Stimulated activated CD4-positive, alpha-beta T cell treated with anti-CD3 and anti-CD28 coated beads, Interleukin-12 subunit alpha, Interleukin-12 subunit beta, amount 100 ng/mL, for 24 hours (primary cell): ENCODE measurements at places on chromosomes 7 and 10.

DNA sequence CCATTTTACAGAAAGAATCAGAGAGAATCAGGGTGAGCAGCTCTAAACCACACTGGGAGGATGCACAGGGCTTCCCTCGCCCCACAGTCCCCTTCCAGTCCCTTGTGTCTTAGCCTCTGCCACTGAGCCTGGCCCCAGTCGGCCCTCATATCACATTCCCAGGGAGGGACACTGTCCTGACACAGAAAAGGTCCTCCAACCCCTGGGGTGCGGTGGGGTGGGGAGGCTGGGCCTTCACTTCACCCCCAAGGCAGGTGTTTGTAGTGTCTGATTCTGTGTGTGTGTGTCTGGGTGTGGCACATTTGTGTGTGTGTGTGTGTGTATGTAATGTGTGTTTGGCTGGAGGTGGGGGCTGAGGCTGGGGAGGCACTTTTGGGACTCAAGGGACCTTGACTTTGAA, 1.8 kb upstream of the KCP start:
- DNase-seq, result no peak

DNA sequence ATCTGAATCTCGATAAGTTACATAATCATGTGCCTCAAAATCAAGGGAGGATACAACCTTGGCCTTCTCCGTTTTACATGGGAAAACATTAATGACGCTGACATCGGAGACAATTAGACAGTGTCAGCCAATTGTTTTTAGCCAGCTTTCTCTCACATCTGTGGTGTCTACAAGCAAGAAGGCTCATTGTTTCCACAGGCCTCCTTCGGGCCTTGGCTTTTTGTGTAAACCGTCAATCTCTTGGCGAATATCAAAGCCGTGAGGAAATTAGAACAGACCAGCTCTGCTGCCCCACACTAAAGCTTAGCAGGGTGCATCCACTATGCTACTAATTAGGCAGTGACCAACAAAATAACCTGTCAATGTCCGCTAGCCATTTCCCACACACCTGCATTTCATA, 43.2 kb downstream of the VAX1 start:
- no peak for DNase-seq

DNA sequence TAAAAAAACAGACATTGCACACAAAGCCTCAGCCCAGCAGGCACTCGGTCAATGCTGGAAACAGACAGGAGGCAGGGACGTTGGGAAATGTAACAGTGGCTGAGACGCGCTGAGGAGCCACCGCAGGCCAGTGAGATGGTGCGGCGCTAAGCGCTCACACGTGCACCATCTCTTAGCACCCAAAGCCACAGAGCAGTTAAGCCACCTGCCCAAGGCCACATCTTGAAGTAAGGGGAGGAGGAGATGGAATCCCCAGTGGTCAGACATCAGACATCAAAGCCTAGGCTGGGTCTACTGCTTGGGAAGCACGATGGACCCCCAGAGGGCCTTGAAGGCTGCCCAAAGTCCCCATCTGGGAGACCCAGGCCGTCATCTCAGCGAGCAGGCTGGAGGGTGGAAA, 15.6 kb downstream of the LAT2 start:
- no peak for DNase-seq

- DNase-seq, result no peak
These were observed 14.2 kb downstream of the INPP5F start for GRCh38 chr10:119740096-119740495.

- no peak for DNase-seq
These were observed 62.1 kb downstream of the MET start for GRCh38 chr7:116733924-116734580.

GRCh38 chr10:43226441-43226840, 40.4 kb downstream of the RASGEF1A start:
- DNase-seq, result no peak

- no peak for DNase-seq
These were observed 33.0 kb downstream of the AKAP9 start for GRCh38 chr7:91973639-91974038.

- no peak for DNase-seq
These were observed 29.2 kb upstream of the KCNMA1 start for GRCh38 chr10:77666821-77667220.

- no peak for DNase-seq
These were observed 46.9 kb upstream of the SFMBT2 start for GRCh38 chr10:7457478-7458316.

GRCh38 chr10:57785068-57785467, 482.6 kb downstream of the IPMK start:
- no peak for DNase-seq

GRCh38 chr10:60176925-60177324, 212.8 kb downstream of the ANK3 start:
- no peak for DNase-seq

GRCh38 chr10:14692344-14693076, 82.2 kb downstream of the FAM107B start:
- DNase-seq, result no peak

DNA sequence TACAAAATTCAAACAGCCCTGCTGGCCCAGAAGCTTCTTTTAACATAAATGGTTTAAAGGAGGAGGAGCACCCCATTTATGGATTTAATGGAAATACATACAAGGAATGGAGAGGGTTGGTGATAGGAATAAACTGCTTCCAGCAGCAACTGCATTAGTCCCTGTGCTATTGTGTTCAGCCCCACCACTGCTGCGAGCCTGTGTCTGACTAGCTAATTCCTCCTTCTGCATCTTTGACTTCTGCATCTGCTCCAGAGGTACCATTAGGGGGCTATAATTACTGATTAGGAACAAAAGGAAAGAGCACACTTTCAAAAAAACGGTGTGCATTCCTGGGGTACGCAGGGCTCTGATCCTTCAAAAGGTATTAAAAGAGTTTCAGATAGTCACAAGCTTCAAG, 24.8 kb downstream of the CDCA7L start:
- no peak for DNase-seq

GRCh38 chr10:23199768-23200511, 7.8 kb downstream of the PTF1A start:
- DNase-seq, result no peak

DNA sequence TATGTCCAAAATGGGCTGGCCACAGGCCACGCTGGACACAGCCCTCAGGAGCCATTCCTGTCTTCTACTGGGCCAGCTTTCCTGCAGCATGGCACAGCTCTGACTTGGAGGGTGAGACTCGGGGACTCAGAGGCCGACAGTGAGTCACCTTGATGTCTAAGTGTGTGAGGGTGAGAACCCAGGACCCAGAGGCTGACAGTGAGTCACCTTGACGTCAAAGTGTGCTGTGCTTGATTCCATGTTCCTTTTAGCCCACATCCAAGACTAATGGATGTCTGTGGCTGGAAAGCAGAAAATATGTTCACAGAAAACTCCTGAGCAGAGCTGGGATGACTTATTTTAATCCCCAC, 6.0 kb upstream of the FAM170B start:
- DNase-seq, result no peak

GRCh38 chr7:103387242-103387641, 39.8 kb downstream of the PSMC2 start:
- DNase-seq, result no peak

DNA sequence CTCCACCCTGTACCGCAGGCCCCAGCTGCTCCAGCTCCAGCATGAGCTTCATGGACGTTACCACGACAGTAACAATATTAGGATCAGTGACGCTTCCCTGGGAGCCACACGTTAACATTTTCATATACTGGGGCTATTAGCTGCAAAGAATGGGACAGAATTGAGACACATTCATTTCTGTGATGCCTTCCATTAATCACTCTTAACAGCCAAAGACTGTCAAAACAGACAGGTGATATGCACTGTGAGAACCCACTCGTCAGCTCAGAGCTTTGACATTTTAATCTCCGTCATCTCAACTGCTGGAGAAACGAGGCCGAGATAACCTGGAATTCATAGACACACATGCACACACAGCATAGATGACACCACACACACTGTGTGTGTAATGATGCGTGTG, 408.4 kb upstream of the SHH start:
- DNase-seq, result no peak

DNA sequence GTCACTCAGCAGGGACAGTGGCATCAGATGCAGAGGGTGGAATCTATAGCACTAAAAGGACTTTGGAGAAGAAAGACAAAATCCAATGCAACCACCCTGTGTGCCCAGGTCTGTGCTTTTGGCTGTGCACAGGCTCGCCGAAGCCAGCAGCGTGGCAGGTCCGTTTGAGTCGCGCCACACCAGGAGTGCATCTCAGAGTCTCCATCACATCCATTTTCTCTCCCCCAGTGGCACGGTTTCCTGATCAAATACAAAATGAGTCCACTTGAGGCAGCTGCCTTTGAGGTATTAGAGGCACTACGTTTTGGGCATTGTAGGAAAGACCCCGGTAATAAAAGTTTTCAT, 23.4 kb upstream of the PROSER2 start:
- no peak for DNase-seq

DNA sequence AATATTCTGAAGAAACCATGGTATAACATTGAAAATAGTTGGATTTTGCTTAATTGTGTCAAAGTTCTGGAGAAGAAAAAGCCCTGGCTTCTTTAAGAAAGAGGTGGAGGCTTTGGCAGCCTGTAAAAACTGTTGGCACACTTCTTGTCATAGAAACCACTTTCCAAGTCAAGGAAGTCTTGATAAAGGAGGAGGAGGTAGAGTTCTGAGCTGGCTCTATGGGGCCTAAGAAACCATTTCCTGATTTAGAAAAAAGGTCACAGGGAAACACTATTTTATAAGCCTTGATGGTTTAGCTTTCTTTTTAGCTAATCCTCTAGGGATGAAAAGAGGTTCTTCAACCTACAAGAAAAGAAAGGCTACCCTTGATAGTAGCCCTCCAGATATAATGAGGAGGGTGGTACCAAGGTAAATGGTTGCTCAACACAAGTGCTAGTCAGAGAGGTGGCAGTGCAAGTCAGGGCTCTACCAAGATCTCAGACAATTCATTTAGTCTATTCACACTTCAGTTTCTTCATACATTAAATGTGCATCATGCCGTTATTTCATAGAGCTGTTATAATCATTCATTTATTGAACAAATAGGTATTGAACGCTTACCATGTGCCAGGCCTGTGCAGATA, 346.9 kb downstream of the RNLS start:
- DNase-seq, result no peak

GRCh38 chr10:102814873-102815661, 22.1 kb downstream of the CYP17A1 start:
- no peak for DNase-seq

DNA sequence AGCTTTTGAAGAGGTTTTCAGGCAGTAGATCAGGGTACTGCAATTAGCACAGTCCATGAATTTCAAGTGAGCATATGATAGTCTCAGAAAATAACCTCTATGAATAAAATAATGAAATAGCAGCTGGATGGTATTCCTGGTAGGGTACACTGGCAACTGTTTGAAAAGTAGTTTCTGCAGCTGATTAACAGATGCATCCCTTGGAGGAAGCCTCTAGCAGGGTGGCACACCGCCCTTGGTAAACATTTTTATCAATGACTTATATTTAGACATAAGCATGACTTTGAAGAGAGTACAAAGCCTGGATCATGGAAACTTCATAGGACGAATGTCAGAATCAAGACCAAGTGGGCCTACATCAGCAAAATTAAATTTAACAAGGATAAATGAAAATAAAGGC, 26.8 kb downstream of the WNT16 start:
- DNase-seq, result no peak

DNA sequence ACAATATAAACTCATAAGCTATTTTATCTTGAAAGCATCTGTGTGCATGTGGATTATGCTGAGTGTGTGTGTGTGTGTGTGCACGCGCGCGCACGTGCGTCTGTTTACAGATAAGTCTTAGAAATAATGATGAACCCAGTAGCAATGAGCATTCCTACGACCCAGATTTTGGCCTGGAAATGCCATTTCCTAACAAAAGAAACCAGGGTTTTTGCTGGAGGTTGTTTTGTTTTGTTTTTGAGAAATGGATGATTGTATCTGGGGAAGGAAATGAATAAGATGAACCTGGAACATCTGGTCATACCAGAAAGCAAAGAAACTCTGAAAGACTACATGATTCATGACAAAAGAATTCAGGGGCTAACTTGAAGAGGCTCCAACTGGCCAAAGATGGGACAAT, 22.1 kb upstream of the LMOD2 start:
- DNase-seq, result no peak

GRCh38 chr10:72114706-72115450, 26.5 kb upstream of the SPOCK2 start:
- DNase-seq, result no peak

DNA sequence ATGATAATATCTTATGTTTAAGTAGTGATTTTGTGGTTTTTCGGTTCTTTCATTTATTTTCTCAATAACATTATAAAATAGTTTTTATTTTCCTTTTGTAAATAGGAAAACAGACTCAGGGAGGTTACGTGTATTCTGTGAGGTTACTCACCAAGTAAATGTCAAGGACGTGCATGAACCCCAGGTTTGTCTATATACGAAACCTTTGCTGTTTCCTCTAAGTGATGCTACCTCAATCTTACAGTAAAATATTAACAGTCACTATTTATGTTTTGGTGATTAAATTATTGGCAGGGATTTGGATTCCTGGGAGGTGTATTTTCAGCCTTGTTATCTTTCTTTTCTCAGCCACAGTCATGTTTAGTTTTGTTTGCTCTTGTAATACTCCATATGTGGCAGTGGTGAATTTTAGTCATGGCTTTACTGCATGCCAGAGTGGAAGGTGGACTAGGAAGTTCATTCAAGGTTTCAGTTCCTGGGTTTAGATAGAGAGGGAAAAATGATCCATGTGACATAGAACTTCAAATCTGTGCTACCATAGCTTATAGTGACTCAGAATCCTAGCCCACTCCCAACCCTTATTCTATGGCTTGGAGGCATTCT, 139.9 kb downstream of the ARL4A start:
- DNase-seq, result no peak

GRCh38 chr7:124275411-124275810, 242.5 kb upstream of the TMEM229A start:
- DNase-seq, result no peak

- no peak for DNase-seq
These were observed 157.5 kb upstream of the KLF14 start for GRCh38 chr7:130891254-130892094.

DNA sequence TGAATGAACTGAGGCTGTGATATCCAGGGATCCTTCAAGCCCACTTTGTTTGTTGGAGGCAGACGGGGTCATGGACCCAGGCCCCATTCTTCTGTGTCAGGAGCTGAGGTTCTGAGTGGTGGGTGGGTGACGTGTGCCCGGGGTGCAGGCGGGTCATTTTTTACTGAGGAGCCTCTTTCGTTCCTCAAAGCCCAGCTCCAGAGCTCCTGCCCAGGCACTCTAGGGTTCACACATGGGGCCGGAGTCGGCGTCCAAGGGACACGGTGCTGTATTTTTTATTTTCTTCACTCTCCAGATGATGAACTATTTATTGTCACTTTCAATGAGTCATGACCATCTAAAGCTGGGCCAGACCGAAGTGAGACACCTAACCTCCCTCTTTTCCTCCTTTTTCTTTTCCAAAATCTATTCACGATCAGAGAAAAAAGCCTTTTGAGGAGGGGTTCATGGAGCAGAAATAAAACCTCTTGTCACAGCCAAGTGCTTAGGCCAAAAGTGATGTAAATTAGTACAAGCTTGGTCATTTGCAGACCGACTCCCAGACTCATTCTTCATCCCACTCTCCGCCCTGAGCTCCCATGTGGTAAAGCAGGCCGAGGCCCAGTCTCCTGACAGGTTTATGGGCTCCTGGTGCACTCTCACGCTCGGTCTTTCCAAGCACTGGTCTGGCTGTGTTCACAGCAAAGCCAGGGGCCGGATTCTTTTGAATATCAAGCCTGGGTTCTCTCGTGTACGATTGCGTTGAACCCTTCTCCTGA, 41.4 kb upstream of the PITRM1 start:
- no peak for DNase-seq
